ENCODE measurements at places on chromosomes 12 and 14.

DNA sequence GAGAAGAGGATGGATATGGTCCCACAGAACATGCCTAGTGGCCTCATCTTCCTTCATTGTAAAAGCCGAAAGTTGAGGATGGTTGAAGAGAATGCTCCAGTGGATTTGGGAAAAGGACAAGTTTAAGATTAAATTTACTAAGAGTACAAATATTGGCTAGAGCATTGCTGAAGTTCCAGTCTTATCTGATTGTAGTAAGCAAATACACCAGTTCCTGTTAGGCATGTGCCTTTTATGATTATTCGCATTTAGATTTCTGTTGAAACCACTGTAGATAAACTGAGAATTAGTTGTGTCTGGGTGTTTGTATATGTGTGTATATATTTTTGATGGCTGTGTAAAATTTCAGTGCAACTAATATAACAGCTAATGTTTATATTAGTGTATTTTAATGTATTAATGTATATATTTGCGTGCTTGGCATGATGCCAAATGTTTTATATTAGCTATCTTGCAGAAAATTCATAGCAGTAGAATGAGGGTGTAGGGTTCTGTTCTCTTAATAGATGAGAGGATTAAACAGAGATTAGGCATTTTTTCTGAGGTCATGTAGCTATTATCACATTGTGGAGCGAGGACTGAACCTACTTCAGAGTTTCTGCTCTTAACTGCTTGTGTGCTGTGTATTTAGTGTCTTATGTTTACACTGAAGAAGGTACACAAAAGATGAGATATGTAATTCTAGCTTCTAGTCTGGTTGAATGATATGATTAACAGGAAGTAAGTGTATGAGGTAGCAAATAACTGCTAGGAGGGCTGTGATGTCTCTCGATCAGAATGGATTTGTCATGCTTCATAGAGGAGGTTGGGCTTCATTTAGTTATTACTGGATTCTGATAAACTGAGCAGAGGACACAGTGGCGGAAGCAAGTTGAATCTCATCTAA is 21.1 kb downstream of the FKBP3 start:
- no peak for DNase-seq

DNA sequence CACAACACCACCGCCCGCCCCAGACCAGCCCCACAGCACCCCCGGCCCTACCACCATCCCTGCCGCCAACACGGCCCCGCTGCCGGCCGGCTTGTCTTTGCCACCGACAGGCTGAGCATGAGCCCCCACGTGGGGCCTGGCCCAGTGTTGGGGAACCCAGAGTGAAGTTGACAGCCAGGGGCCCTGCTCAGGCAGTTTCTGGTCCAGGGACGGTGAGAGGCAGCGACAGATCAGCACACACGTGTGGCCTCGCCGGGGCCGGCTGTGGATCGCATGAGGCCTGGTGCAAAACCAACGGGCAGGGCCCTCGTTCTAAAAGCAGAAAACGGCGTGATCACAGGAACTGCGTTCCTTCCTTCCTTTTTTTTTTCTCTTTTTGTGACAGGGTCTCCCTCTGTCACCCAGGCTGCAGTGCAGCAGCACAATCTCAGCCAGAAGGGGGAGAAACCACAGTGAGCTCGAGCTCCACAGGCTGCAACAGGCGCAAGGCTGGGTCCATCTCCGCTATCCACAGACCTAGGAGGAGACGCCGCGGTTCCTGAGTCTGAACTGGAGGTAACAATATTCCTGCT is 50.5 kb upstream of the FBRSL1 start:
- DNase-seq: no peak

GRCh38 chr12:89418228-89418910 is 66.1 kb upstream of the DUSP6 start:
- no peak for DNase-seq

DNA sequence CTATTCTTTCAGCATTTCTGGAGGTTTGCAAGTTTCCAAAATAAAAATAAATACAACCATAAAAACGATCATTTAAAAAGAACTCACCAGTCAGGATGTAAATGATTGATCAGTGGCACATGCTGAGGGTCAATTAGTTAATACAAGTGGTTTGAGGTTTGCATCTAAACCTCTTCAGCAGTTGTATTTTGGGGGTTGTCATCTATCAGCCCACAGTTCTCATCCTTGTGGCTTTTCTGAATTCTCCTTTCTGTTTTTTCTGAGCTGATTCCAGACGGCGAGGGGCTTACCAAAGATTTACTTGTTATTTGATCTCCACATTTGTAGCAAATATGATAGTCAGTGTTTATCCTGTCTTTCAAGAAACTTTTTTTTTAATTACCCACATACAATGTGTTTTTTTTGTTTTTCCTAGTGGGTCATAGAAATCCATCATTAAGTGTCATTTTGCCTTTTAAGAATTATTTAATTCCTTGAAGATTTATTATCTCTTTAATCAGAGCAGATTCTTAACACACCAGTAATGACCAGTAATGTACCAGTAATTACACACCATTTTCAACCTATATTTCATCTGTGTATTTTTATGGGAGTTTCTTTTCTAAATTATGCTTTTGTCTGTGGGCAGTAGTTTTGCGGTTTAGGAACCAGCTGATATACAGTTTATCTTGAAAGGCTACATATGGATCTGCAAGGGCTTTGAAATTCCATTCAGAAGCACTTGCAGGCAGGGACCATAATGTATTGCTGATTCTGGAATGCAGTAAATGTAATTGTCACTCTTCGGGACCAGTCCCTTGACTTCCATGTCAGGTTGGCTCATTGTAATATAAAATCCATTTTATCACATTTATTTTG is 56.3 kb upstream of the DAAM1 start:
- no peak for DNase-seq

GRCh38 chr12:38374751-38375150 is 58.2 kb downstream of the ALG10B start:
- no peak for DNase-seq

GRCh38 chr12:72346363-72346944 is 74.3 kb downstream of the TRHDE start:
- no peak for DNase-seq
